ENCODE measurements at places on chromosomes 16 and 17.

DNA sequence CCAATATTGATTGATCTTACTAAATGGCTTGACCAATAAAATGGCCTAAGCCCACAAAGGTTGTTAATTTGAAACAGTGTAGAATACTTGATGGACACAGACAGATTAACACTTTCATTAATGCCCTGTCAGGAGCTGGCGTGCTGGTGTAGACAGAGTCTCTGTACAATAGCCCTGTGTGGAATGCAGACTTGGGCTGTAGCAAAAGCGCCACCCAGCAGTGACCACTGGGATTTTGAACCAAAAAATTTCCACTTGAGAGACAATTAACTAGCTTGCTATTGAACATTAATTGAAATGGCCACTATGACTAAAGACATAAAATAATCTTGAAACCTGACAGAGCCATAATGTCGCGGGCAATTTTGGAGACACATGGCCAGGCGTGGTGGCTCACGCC lies 19.7 kb upstream of the GUCY2D start:
- DNase-seq: no peak

DNA sequence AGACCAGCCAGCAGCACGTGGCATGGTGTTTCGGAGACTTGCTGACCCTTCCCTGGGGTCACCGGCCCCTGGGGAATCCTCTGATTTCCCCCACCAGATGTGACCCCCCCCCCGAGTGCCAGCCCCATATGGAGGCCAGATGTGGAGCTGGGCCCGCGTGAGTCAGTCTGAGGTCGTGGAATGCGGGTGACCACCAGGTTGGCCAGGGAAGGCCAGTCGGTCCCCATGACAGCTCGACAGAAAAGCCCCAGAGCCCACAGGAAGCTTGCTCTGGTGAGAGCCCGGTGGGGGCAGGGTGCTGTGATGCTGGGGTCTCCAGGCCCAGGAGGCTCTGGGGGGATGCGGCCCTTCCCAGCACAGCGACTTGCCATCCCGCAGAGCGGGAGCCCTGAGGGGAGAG lies 209.0 kb downstream of the NTN1 start:
- no peak for DNase-seq

DNA sequence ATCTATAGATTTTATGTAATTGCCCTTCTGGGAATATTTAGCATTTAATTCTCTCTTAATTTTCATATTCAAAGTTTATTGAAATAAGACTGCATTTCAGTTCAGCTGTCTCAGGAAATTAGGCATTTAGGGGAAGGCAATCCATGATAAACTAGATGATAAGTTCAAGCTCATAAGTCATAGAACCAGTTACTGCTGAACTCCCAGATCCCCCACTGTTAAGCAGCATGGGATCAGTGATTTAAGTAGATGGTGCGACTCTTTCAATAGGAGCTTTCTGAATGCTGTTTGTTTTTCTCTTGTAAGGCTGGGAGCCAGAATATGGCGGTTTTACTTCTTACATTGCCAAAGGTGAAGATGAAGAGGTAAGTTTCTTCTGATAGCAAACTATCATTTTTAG lies 23.8 kb downstream of the OGFOD1 start:
- no peak for DNase-seq

- peak; percentile 84 for DNase-seq
Measured at GRCh38 chr17:8220783-8221662, 10.6 kb upstream of the AURKB start.

GRCh38 chr17:76147211-76148014 lies 6.4 kb upstream of the FOXJ1 start:
- no peak for DNase-seq

- DNase-seq: no peak
Measured at GRCh38 chr17:79136596-79136995, 62.0 kb downstream of the ENGASE start.

DNA sequence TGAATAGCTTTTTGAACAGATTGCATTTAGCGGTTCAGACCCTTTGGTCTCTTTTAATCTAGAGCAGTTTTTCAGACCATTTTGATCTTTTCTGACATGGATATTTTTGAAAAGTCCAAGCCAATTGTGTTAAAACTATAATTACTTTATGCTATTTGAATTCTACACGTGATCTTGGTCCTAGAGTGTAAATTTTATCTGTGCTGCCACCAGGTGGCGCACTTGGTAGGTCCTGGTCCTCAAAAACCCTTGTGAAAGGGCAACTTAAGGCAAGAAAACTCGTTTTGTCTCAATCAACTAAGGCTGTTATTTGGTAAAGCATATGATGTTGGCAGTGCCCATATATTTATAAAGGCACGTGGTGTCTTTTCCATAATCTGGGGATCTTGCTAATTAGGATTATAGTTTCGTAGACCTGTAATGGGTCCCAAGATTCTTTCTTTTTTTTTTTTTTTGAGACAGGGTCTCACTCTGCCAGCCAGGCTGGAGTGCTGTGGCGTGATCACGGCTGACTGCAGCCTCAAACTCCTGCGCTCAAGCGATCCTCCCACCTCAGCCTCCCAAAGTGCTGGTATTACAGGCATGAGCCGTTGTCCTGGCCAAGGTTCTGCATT lies 43.9 kb upstream of the TEX2 start:
- peak; percentile 25 for DNase-seq

GRCh38 chr17:57092779-57093178 lies 7.7 kb downstream of the AKAP1 start:
- no peak for DNase-seq

DNA sequence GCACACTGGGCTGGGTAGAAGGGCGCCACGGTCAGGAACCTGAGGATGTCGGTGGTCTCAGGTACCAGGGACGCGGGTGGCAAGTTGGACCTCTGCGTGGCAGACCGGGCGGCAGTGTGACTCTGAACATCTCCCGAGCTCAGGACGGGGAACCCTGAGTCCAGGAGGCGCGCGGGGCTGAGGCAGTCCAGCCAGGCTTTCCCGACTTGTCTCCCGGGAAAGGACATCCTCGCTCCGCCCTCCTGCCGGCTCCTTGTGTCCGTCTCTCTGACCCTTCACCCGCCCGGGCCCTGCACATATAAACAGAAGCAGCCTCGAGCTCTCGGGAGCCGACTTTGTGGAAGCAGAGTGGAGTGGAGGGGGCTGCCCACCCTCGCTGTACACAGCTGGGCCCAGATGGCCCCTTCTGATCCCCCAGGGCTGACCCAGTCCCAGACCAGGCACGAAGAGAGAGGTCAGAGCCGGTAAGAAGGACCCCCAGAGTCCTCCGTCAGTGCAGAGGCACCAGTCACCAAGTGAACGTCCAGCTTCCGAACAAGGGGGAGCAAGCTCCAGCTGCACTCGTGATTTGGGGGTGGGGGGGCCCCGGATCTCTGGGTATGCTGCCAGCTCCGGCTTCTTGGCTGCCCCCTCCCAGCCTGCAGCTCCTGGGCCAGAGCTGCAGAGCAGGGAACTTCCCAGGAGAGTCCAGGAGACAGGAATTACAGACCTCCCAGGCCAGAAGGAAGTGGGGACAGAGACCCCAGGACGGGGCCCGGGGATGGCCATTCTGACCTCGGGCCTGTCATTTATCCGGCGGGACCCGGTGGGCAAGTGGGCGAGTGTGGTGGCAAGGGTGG lies 8.5 kb upstream of the P2RX1 start:
- DNase-seq: no peak

DNA sequence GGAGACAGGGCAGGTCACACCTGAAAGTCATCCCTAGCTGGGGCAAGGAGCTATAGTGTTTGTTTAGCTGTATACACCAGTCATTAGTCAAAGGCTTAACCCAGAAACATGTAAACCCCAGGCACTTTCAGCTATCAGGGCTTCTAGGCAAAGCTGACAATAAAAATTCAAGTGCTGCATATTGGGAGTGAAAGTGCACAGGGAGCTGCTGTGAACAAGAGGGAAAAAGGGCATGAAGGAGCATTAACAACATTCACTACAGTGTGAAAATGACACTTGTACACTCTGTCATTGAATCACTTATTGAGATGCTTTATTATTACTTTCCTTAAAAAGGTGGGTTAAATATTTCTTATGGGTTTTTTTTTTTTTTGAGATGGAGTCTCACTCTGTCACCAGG lies 92.8 kb downstream of the HS3ST3B1 start:
- no peak for DNase-seq

GRCh38 chr17:51702963-51703360 lies 442.6 kb downstream of the UTP18 start:
- DNase-seq: no peak

GRCh38 chr16:20300312-20301097 lies 26.8 kb downstream of the GP2 start:
- no peak for DNase-seq

DNA sequence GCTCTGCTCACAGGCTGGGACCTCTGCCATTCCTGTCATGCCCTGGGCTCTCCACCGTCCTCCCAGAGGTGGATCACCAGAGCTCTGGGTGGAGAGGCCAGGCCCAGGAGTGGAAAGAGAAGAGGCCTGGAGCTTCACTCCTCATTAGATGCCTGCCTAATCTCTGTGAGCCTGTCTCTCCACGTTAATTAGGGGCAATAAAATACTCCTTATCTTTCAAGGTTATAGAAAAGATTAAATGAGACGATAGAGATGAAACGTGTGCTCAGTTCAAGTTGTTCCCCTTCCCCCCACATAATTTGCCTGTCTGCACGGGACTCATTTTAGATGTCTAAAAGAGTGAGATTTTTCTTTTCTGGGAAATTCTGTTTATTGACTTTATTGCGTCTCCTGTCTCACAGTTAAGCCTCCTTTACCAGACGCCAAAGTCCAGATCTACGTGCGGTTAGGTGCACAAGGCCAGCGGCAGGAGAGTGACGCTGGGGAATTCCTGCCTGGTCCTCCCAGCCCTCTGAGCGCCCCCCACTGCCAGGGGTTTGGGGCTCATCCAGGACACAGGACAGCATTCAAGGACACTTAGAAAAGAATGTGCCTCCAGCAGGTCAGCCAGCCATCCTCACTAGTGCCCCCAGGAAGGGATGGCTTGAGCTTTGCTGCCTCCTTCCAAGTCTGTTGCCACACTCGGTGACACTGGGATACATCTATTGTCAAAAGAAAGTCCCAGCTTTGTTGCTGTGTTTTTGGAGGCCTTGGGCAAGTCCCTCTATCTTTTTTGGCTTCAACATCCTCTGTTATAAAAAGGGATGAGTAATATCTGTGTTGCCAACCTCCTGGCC lies 42.3 kb downstream of the TBX4 start:
- no peak for DNase-seq

GRCh38 chr17:76333673-76334505 lies 19.8 kb downstream of the PRPSAP1 start:
- DNase-seq: no peak

GRCh38 chr16:27436065-27436464 lies 34.1 kb downstream of the IL21R start:
- no peak for DNase-seq

DNA sequence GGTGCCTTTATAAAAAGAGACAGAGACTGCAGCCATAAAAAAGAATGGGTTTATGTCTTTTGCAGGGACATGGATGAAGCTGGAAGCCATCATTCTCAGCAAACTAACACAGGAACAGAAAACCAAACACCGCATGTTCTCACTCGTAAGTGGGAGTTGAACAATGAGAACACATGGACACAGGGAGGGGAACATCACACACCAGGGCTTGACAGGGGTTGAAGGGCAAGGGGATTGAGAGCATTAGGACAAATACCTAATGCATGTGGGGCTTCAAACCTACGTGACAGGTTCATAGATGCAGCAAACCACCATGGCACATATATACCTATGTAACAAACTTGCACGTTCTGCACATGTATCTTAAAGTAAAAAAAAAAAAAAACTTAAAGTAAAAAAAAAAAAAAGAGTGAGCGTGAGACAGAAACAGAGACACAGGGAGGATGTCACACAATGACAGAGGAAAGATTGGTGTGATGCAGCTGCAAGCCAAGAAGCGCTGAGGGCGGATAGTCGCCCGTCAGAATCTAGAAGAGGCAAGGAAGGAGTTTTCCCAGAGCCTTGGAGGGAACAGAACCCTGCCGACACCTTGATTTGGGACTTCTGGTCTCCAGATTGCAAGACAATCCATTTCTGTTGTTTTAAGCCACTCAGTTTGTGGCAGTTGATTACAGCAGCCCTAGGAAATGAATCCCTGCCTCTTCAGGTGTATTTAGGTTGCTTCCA lies 27.4 kb upstream of the TNS4 start:
- no peak for DNase-seq

DNA sequence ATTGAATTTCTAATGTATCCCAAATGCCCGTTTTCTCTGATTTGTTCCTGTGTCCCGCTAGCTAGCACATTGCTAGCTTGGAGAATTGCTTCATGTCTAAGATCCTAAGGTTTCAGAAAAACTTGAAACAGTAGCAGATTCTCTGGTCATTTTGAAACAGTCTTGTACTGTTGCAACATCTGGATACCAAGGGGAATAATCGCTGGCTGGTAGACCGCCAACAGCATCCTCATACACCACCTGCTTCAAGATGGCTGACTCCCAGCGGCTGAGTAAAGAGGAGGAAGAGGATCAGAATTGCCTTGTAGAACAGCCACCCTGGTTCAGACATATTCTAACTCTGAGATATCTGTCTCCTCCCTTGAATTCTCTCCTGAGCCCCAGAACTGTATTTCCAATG lies 226.7 kb upstream of the ELAC2 start:
- no peak for DNase-seq

- DNase-seq: no peak
Measured at GRCh38 chr17:73069841-73070240, 22.6 kb downstream of the SLC39A11 start.

- no peak for DNase-seq
Measured at GRCh38 chr17:18309202-18309601, 5.6 kb downstream of the TOP3A start.

DNA sequence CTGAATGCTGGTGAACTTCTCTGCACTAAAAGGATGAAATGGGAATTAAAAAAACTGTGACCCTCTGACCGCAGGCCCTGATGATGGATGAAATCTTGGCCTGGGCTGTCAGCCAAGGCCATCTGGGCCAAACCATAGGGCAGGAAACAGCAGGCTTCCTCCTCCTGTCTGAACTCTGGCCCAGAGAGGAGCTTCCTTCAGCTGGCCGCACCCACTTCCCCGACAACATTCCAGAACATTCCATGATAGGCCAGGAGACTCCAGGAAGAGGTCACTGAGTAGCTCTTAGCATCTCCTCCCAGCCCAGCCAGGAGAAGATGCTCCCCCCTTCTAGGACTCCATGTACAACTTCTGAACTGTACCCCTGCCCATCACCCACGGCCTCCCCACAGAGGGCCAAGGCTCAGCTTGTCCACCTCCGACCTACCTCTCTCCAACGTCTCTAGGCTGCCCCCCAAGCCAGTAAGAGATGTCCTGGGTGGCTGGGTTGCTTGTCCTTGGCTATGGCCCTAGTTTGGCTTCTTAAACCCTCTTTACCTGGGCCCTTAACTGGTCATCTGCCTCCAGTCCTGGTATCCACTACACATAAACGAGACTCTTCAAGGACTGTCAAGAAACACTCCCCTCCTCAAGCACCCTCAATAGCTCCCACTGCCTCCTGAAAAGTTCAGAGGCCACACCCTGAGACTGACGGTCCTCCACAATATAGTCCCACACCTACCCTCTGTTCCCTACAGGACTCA lies 1.7 kb downstream of the RPH3AL start:
- DNase-seq: no peak

GRCh38 chr17:14873540-14873939 lies 391.6 kb downstream of the PMP22 start:
- DNase-seq: no peak

- no peak for DNase-seq
Measured at GRCh38 chr16:7124701-7125100, 207.9 kb upstream of the RBFOX1 start.

Measured in effector memory CD4-positive, alpha-beta T cell (primary cell).